ENCODE measurements at places on chromosomes 13 and 19.

GRCh38 chr19:19550485-19550929 is 12.4 kb downstream of the CILP2 start:
- no peak for DNase-seq

DNA sequence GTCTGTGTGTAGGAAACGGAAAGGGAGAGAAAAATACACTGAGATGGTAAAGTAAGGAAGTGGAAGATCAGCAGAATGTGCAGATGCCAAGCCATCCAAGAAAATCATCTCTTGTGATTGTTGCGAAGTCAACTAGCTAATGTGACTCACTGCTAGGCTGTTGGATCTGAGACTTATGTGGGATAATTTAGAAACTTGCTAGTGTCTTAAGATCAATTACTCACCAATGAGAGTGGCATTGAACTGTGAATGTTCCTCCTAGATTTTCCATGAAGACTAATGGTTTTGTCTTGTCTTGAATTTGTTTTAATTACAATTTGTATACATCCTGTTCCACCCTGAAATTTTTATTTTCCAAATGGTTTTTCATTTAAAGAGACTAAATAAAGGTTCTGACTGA is 771.6 kb downstream of the EFNB2 start:
- peak; percentile 67 for DNase-seq

GRCh38 chr13:33999811-34000605 is 182.1 kb downstream of the RFC3 start:
- DNase-seq, result no peak

GRCh38 chr13:40657951-40658350 is 8.5 kb downstream of the FOXO1 start:
- DNase-seq, result no peak

GRCh38 chr19:584240-585001 is 5.3 kb upstream of the HCN2 start:
- peak; percentile 32 for DNase-seq

- DNase-seq, result no peak
Observed at GRCh38 chr19:8151767-8152035, 2.3 kb upstream of the FBN3 start.

GRCh38 chr13:43411741-43412140 is 375.0 kb downstream of the ENOX1 start:
- DNase-seq, result no peak

- no peak for DNase-seq
Observed at GRCh38 chr19:40501599-40501998, 34.8 kb downstream of the SPTBN4 start.

GRCh38 chr19:47309038-47309437 is 623 bp upstream of the C5AR1 start:
- DNase-seq, result no peak

- no peak for DNase-seq
Observed at GRCh38 chr13:39840201-39840600, 184.7 kb downstream of the COG6 start.

GRCh38 chr13:97781891-97782305 is 171.6 kb upstream of the IPO5 start:
- DNase-seq, result peak; percentile 50

DNA sequence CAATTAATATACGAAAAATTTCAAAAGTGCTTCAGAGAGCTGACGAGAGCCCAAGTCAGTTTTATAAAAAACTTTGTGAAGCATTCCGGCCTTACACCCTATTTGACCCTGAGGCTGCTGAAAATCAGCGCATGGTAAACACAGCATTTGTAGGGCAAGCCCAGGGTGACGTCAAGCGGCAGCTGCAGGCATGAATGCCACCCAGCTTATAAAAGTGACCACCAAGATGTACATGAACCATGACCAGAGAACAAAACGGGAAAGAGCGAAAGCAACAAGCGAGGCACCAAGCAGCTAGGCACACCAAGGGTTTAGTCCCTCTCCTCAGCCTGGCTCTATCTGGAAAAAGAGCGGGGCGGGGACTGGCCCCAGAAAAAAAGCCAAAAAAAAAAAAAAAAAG is 6.0 kb downstream of the SIGLEC11 start:
- no peak for DNase-seq

DNA sequence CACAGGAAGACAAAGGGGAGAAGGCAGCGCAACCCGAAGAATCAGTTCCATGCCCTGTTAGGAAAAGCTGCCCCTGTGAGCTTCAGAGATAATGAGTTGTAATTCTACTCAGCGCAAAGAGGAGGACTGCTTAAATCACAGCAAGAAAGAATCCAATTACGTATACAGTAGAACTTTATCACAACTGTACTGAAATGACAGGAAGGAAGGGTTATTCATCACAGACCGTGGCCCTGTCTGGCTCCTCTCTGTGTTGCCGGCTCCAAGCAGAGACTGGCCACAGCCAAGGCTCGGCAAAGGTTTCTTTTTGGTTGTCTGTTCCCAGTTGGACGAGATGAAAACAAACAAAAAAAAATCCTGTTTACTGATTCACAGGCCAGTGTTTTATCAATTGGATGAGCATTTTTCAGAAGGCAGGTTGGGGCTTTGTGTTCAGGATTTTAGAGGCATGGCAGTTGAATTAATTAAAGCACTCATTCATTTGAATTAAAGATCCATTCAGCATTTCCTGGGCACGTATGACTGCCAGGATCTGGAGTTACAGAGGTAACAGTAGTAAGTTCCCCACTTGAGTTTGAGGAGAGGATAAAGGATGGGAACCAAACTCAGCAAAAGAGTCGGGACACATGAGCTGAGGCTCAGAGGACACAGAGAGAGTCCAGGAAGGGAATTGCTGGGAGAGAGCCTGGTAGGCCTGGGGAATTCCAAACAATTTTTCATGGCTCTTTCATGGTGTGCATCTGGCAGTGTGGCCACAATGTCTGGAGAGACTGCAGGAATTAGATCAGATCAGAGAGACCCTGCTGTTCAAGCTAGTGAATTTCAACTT is 341.0 kb downstream of the DNAJC15 start:
- DNase-seq, result no peak

DNA sequence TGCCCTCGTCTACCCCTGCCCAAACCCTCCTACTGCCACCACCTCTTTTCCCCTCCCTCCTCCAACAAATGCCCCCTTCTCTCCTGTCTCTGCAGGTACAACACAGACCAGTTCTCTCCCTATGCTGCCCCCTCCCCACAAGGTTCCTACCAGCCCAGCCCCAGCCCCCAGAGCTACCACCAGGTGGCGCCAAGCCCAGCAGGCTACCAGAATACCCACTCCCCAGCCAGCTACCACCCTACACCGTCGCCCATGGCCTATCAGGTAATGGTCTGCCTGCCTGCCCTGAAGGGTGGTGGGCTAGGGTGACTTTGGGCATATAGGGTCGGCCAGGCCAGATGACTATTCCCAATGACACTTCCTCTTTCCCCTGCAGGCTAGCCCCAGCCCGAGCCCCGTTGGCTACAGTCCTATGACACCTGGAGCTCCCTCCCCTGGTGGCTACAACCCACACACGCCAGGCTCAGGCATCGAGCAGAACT is 6.5 kb upstream of the TIMM50 start:
- DNase-seq, result peak; percentile 48

DNA sequence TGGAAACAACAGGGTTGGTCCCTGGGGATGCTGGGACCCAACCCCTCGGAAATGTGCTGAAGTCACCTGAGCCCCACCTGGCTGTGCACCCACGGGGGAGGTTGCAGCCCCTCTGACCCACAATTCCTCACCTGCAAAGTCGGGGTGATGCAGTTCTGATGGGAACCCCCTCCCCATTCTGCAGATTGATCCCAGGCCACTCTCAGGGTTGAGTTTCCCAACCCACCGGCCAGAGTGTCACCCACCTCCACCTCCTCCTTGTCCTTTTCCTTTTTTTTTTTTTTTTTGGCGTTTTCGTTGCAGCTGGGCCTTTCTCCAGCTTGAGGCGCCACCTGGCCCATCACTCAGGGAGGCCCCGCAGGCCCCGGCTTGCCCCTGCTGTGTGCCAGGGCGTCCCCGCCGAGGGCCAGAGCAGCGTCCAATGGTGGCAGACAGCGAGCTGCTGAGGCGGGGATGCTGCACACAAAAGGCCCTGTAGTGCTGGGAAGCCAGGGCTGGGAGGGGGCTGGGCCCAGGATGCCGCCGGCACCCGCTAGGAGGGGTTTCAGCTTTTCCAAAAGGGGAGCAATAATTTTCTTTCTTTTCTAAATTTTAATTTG is 4.6 kb downstream of the PIK3R2 start:
- DNase-seq, result peak; percentile 84

DNA sequence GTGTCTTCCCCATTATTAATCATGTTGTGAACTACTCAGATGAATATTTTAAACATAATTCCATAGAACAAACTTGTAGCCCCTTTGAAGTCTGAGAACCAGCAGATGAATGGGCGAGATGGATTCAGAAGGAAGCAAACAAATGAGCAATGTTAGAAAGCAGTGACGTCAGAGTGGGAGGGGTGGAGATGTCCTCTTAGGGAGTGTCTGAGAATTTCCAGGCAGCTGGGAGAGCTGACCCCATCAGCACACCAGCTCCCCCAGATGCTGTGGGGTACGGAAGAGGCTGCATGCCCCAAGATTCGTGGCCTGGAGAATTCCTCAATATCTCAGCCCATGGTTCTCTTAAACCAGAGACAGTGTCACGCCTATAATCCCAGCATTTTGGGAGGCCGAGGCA is 68.6 kb downstream of the DPF1 start:
- peak; percentile 56 for DNase-seq

GRCh38 chr13:42101821-42102585 is 53.6 kb downstream of the DGKH start:
- DNase-seq, result no peak

GRCh38 chr13:44141725-44142539 is 231.7 kb upstream of the SERP2 start:
- peak; percentile 91 for DNase-seq

- no peak for DNase-seq
Observed at GRCh38 chr19:38692458-38693379, 45.3 kb downstream of the ACTN4 start.

- DNase-seq, result no peak
Observed at GRCh38 chr19:49188626-49189200, 31.1 kb downstream of the TRPM4 start.

DNA sequence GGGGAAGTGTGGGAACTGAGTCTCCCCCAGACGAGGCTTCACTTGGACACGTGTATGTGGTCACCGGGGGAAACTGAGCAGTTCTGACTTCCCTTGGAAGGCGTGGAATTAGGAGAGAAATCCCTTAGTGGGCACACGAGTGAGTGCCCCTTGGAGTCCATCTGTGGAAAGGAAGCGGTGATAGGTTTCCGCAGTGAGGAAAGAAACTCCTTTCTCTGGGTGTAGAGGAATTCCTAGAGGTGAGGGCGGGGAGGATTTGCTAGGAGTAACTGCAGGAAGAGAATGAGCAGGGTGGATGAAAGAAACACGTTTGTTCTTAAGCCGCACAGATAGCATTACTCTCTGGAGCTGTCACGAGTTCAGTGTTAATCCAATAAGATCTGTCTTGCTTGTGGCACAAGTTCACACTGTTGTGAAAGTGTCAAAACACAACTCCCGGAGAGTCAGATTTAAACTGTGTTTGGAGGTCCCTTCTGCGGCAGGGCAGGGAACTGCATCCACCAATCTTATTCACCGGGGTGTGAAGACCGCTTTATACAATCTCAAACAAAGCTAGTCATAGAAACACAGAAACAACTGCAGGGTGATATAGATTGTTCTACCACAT is 1.2 kb downstream of the KL start:
- DNase-seq, result peak; percentile 64

DNA sequence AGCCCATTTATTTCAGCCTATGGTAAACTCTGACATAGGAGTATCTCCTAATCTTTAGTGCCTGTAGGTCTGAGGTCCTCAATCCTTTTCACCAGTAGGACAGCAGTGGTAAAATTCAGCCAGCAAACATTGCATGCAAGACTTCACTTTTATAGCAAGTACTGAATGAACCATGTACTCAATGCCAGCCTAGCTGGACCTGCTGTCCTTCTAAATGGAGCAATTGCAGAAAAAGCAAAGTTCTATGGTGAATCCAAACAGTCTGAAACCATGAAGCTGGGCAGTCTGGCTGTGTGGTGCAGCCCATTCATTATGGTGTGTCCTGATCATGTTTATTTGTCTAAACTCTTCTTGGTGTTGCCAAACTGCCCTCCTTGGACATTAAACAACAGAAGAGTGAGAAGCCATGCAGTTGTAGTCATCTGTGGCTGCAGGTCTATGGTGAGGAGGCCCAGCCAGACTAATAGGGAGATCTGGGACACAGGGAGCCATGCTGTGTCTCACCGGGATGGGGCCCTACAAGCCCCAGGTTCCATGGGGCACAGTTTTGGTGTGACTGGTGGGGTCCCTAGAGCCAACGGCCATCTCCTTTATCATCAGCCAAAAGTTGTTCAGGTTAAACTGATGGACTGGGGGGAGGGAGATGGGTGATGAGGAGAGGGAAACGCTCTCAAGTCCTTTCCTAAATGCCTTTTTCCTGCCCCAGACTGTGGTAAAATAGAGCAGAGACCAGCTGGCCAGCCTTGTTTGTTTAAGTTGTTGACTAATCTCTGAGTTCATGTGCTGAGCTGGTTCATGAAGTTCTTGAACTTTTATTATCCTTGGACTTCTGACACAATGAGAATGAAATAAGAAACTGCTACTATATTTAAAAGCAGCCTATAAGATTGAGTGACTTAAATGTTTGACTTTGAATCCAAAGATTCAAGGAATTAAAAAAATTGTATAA is 20.6 kb upstream of the TNFSF11 start:
- DNase-seq, result peak; percentile 37

- DNase-seq, result no peak
Observed at GRCh38 chr19:58397533-58398037, 2.1 kb downstream of the RNF225 start.

GRCh38 chr19:3284759-3285646 is 60.5 kb downstream of the CELF5 start:
- peak; percentile 85 for DNase-seq

DNA sequence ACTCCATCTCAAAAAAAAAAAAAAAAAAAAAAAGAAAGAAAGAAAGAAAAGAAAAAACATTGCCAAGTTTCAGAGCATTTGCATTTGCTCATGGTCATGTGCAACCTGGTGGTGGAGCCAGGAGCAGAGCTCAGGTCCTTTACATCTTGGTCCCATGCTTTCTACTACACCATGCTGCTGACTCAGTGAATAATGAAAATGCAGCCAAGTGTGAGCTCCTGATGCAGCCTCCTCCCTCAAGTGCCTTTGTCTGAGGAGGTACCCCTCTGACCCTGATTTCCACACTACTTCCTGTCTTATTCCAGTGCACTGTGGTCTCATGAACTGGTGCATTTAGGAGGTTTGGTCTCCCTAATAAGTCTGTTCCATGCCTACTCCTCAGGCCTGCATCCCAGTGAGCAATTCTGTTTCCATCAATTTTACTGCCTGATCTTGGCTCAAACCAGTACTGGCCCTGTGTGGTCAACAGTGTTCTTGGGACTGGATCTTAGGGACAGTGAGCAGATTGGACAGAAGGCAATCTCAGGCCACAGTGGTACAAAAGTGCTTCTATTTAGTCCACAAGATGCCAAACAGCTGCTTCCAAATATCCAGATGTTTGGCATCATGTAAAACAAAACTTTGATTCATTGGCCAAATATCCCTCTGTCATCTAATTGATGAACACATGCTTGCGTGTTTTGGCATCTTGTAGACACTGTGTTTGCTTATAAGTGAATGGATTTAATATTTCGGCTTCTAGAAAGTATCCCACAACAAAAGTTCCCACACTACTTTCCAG is 28.8 kb upstream of the LRCH1 start:
- DNase-seq, result no peak

All from epithelial cell of esophagus (primary cell).